ENCODE measurements at places on chromosomes 5 and 9.
A peak's percentile ranks its signal among the peaks of the same experiment; 100 is the strongest.

- H3K4me1 ChIP-seq, result no peaks in the 10 kb centered on the region
- H3K27me3 ChIP-seq, result no peaks in the 10 kb centered on the region
- no peak for DNase-seq
- H3K4me3 ChIP-seq, result no peak overlapping the region
Observed at GRCh38 chr5:4561403-4561802, 578.7 kb upstream of the ADAMTS16 start.

DNA sequence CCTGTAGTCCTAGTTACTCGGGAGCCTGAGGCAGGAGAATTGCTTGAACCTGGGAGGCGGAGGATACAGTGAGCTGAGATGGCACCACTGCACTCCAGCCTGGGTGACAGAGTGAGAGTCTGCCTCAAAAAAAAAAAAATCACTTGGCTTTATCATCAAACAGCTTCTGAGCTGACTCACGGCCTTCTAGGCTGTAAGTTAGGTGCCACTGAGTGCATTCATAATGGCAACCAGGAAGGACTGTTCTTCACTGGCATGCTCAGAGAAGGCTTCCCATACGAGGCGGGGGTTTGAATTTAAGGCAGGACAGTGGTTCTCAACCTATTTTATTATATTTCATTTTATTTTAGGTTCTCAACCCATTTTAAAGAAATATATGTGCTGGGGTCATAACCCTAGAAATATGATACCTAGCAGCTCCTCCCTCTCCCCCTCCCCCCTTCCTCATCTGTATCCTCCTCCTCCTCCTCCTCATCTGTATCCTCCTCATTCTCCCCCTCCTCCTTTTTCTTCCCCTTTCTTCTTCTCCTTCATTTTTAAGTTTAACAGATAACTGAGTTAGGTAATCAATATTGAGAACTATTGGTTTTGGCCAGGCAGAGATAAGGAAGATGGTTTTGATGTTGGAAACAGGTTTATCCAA lies 19.0 kb upstream of the LHFPL2 start:
- DNase-seq, result no peak
- H3K27ac ChIP-seq, result no peak overlapping the region
- H3K4me3 ChIP-seq, result no peak overlapping the region
- H3K36me3 ChIP-seq, result no peaks in the 10 kb centered on the region
- no peaks in the 10 kb centered on the region for H3K4me1 ChIP-seq

DNA sequence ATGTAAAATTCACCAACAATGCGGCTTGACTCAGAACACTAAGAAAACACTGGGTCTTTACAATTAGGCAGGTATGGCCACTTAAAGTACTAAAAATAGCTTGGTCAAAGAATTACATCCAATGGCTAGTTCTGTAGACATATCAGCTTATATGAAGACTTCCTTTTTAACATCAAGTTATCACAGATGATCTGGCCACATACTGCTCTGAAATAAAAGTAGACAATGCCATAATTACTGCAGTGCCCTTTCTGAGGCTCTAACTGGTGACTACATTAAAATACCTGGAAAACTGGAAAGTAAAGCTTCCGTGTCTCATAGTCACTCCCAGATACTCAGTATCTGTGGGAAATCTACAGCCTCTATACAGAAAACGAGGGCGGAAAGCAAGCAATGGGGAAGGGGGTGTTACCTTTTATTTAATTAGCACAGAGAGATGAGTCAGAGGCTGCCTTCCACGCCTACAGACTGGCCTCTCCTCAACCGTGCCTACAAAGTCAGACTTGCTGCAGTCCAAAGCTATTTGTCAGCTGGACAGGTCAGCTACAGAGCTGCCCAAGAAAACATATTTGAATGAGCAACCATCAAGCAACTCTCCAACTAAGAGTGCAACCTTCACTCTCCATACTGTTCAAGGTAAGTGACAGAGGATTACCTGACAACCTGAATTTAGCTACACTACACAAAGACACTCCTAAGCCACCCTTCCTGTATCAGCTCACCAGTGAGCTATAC lies 8.7 kb downstream of the SERINC5 start:
- H3K27ac ChIP-seq, result peak overlapping the region; percentile 40
- no peaks in the 10 kb centered on the region for H3K36me3 ChIP-seq
- DNase-seq, result no peak
- no peaks in the 10 kb centered on the region for H3K27me3 ChIP-seq
- H3K4me1 ChIP-seq, result peaks cover 25% of the 10 kb centered on the region

- no peaks in the 10 kb centered on the region for H3K36me3 ChIP-seq
- no peak overlapping the region for H3K27ac ChIP-seq
- no peaks in the 10 kb centered on the region for H3K4me1 ChIP-seq
- no peaks in the 10 kb centered on the region for H3K27me3 ChIP-seq
- no peak overlapping the region for H3K4me3 ChIP-seq
Observed at GRCh38 chr9:109456811-109457210, 41.3 kb downstream of the PTPN3 start.

DNA sequence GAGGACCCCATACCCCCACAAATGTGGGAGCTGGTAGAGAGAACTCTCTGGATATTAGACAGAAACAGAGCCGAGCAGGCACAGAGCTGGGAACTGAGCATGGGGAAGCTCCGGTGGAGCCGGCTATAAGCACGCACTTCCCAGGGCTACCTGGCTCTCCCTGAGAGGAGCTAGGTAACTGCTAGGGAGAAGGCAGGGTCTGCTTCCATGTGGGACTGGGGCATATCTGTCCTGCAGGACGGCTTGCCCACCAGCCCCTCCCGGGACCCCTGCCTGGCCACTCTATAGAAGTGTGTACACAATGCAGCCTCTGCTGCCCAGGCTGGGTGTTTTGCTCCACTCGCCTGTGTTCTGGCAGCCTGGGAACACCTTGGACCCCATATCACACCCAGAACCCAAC lies 1537.0 kb upstream of the CDH9 start:
- H3K27me3 ChIP-seq, result no peaks in the 10 kb centered on the region
- H3K36me3 ChIP-seq, result no peaks in the 10 kb centered on the region

GRCh38 chr5:18202164-18202563 lies 567.9 kb downstream of the TAF11L14 start:
- no peak overlapping the region for H3K27ac ChIP-seq
- H3K4me1 ChIP-seq, result peaks cover 3% of the 10 kb centered on the region
- no peaks in the 10 kb centered on the region for H3K27me3 ChIP-seq

DNA sequence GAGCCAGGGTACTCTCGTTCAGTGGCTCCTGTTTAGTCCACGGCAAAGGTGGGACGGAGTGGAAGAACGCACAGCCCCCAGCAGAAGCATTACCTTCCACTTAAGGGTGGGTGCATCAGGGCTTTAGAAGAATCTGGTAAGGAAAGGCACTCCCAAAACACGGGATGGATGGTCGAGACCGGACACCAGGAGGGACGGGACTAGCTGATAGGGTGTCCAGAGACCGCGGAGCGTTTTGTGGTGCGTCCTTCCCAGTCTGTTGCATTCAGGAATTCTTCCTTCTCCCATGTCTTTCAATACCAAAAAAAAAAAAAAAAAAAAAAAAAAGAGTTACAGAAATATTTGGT lies 545 bp upstream of the CTSV start:
- peaks cover 4% of the 10 kb centered on the region for H3K4me1 ChIP-seq
- H3K27ac ChIP-seq, result no peak overlapping the region
- no peak for DNase-seq

- H3K27me3 ChIP-seq, result no peaks in the 10 kb centered on the region
- no peak overlapping the region for H3K4me3 ChIP-seq
- H3K36me3 ChIP-seq, result no peaks in the 10 kb centered on the region
- H3K27ac ChIP-seq, result no peak overlapping the region
Observed at GRCh38 chr5:150329881-150330876, 27.3 kb upstream of the TCOF1 start.

- DNase-seq, result no peak
- peaks cover 6% of the 10 kb centered on the region for H3K4me1 ChIP-seq
- H3K27me3 ChIP-seq, result no peaks in the 10 kb centered on the region
- H3K36me3 ChIP-seq, result no peaks in the 10 kb centered on the region
- H3K27ac ChIP-seq, result peak overlapping the region; percentile 38
Observed at GRCh38 chr5:50717651-50718050, 51.2 kb downstream of the PARP8 start.

GRCh38 chr5:115859378-115859777 lies 17.6 kb downstream of the AP3S1 start:
- peaks cover 3% of the 10 kb centered on the region for H3K4me1 ChIP-seq
- no peak for DNase-seq
- H3K36me3 ChIP-seq, result no peaks in the 10 kb centered on the region
- no peaks in the 10 kb centered on the region for H3K27me3 ChIP-seq

DNA sequence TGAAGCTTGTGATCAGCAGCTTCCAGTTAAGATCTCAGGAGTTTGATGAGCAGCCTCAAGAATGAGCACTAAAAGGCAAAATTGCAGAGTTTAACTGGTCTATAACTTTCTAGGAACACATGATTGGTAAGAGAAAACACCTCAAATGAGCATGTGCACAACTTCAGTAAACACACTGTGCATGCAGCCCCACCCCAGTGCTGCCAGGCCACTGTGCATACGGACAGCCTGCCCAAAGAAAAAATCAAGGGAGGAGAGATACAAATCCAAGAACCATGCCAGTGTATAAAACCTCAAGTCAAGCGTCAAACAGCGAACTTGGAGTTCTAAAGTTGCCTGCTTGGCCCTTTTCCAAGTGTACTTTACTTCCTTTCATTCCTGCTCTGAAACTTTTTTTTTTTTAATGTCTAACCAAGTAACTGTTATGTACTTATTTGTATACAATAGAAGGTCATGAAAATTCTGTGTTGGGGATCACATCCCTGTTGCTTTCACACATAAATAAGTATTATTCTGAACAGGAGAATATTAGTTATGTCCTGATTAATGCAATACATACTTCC lies 125.6 kb upstream of the TSLP start:
- H3K27ac ChIP-seq, result no peak overlapping the region
- no peaks in the 10 kb centered on the region for H3K4me1 ChIP-seq
- no peak overlapping the region for H3K4me3 ChIP-seq
- H3K27me3 ChIP-seq, result no peaks in the 10 kb centered on the region
- no peak for DNase-seq

GRCh38 chr5:1649554-1649953 lies 125.8 kb upstream of the LPCAT1 start:
- no peaks in the 10 kb centered on the region for H3K27me3 ChIP-seq
- no peak overlapping the region for H3K4me3 ChIP-seq
- H3K36me3 ChIP-seq, result no peaks in the 10 kb centered on the region
- no peak overlapping the region for H3K27ac ChIP-seq
- H3K4me1 ChIP-seq, result no peaks in the 10 kb centered on the region
- no peak for DNase-seq

DNA sequence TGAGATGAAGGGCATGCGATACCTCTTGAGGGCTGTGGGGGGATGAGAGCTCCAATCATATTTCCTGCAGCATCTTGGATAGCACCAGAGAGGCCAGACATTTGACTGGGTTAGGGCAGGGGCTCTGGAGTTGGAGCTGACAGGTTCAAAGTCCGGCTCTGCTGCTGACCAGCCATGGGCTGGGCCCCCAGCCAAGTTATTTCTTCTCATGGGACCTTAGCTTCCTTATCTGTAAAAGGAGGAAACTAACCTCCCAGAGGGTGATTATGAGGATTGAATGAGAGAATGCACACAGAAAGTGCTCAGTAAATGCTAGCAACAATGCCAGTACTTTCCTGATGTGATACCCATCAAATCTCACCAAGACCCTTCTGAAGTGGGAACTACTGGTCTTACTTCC lies 65.2 kb upstream of the SLC25A51 start:
- peaks cover 38% of the 10 kb centered on the region for H3K4me1 ChIP-seq
- no peaks in the 10 kb centered on the region for H3K27me3 ChIP-seq
- no peak overlapping the region for H3K4me3 ChIP-seq

DNA sequence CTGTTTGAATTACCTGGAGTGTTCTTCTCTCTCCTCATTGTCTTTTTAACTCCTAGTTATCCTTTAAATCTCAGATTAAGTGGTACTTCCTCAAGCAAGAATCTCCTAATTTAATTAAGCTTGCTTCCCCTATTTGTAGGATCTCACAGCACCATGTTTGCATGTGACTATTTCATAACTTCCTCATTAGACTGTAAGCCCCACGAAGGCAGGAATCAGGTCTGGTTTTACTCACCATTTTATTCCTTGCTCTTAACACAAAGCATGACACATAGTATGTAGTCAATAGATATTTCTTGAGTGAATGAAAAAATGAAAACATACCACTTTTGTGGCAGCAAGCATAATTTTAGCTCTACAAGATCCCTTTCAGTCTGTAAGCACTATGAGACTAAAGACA lies 1.3 kb upstream of the ERMP1 start:
- H3K36me3 ChIP-seq, result no peaks in the 10 kb centered on the region
- no peak overlapping the region for H3K4me3 ChIP-seq
- no peak overlapping the region for H3K27ac ChIP-seq
- no peak for DNase-seq
- H3K27me3 ChIP-seq, result no peaks in the 10 kb centered on the region
- peaks cover 4% of the 10 kb centered on the region for H3K4me1 ChIP-seq

DNA sequence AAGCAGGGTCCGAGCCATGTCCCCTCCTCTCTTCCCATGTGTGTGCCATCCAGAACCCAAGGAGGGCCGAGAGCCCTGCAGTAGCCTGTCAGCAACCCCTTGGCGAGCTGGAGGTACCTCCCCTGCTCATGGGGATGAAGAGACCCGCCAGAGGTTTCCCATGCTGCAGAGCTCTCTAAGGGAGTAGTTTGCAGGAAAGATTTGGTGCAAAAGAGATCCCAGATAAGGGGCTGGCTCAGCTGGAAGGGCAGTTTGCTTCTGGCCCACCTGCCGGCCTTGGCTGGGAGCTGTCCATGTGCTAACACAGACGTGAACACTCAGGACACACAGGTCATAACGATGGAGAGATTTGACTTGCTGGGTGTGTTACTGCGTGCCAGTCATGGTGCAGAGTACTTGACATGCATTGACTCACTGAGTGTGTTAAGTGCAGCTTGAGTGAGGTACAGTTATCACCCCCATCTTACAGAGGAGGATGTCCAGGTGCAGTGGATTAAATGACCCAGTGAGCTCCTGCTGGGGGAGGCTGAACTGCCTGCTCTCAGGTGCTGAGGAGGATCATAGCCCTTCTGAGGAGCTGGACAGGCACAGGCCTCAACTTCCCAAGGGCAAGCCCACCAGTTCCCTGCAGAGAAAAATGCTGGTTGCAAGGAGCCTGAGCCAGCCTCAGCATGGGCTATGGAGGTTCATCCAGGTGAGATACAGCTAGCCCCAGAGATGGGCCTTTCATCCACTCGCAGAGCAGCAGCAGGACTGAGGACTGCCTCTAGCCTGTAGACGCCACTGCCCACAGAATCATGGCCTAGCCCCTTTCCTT lies 6.3 kb upstream of the SLC25A48 start:
- H3K36me3 ChIP-seq, result no peaks in the 10 kb centered on the region
- H3K27me3 ChIP-seq, result no peaks in the 10 kb centered on the region
- H3K4me3 ChIP-seq, result no peak overlapping the region
- H3K4me1 ChIP-seq, result no peaks in the 10 kb centered on the region
- no peak overlapping the region for H3K27ac ChIP-seq
- peak; percentile 30 for DNase-seq

- H3K27ac ChIP-seq, result no peak overlapping the region
- H3K36me3 ChIP-seq, result no peaks in the 10 kb centered on the region
- no peaks in the 10 kb centered on the region for H3K27me3 ChIP-seq
- no peak for DNase-seq
- H3K4me1 ChIP-seq, result no peaks in the 10 kb centered on the region
Observed at GRCh38 chr5:86482008-86482407, 135.7 kb upstream of the COX7C start.

- no peak for DNase-seq
- no peak overlapping the region for H3K27ac ChIP-seq
- H3K36me3 ChIP-seq, result peaks cover 1% of the 10 kb centered on the region
- no peaks in the 10 kb centered on the region for H3K4me1 ChIP-seq
- no peaks in the 10 kb centered on the region for H3K27me3 ChIP-seq
Observed at GRCh38 chr5:39328731-39329130, 35.6 kb downstream of the C9 start.

GRCh38 chr9:34170237-34170991 lies 8.4 kb upstream of the UBAP1 start:
- peak; percentile 28 for DNase-seq
- no peaks in the 10 kb centered on the region for H3K4me1 ChIP-seq
- H3K27me3 ChIP-seq, result no peaks in the 10 kb centered on the region
